ENCODE measurements at places on chromosomes 2 and 18. TPM values are rescaled to one million over a fixed set of nuclear protein-coding genes. Genes with fewer than 3 reads are reported as not detected.

The CD207 gene
- total RNA-seq = not detected

- no peak for DNase-seq
- peaks cover 23% of the 10 kb centered on the region for H3K27me3 ChIP-seq
- H3K4me1 ChIP-seq = no peaks in the 10 kb centered on the region
- no peak overlapping the region for H3K4me3 ChIP-seq
- H3K36me3 ChIP-seq = no peaks in the 10 kb centered on the region
Observed at GRCh38 chr18:47054369-47054768, 18.9 kb upstream of the ELOA2 start.

DNA sequence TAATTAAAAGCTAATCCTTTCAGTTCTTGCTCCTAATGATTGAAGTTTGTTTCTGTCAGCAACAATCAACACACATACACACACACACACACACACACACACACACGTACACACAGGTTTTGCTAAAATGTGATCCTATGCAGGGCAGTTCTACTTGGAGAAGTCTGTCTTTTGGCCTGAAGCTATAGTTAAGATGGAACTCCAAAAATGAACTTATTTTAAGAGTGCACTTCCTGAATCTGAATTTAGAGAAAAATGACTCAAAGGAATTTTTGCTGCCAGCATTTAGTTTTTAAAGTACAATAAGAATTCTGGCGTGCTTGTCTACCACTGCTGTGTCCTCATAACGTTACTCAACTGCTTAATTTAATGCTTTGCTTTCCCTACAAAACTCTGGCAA, 6.6 kb downstream of the GALNT5 start:
- no peaks in the 10 kb centered on the region for H3K27me3 ChIP-seq
- H3K27ac ChIP-seq = no peak overlapping the region
- no peak for DNase-seq
- peaks cover 24% of the 10 kb centered on the region for H3K4me1 ChIP-seq

DNA sequence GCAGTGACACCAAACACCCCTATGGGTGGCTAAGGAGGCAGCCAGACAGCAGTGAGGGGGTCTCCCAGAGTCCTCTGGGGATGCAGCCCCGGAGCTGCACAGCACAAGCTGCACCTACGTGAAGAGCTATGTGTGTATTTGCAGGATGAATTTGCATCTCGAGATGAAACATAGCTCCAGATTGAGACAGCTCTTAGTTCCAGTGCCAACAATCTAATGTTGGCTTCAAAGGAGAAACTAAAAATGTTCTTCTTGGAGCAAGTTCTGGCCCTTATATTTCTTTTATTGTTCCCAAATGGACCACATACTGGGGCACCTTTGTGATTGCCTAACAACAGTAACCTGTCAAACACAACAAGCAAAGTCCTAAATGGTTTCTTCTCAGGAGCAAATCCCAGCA, 233.9 kb downstream of the SLC4A3 start:
- H3K27me3 ChIP-seq = no peaks in the 10 kb centered on the region
- H3K36me3 ChIP-seq = no peaks in the 10 kb centered on the region
- no peak overlapping the region for H3K4me3 ChIP-seq
- no peak overlapping the region for H3K27ac ChIP-seq

DNA sequence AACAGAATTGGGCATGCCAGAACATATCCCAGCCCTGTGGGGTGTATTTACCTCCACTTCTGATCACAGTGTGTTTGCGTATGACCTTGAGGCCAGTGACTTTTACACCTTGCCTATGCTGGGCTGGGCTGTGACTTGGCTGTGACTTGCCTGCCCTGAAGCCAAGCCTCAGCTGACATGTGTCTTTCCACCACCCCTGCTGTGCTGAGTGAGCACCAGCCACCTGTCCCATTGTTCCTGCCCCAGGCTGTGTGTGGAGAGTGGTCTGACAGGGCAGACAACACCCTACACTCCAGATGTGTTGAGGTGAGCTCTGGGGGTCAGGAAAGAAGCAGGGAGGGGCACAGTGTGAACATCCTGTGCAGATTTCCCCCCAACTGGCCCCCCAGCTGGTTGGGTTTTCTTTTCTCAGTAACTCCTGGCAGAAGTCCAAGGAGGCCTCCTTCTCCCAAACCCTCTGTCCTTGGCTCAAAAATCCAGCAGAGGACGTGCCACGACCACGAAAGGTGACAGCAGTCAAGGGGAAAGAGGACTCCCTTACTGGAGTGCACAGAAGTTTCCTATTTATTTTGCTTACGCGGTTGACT, 5.1 kb upstream of the STEAP3 start:
- H3K36me3 ChIP-seq = no peaks in the 10 kb centered on the region
- DNase-seq = no peak
- no peak overlapping the region for H3K4me3 ChIP-seq
- no peak overlapping the region for H3K27ac ChIP-seq
- H3K4me1 ChIP-seq = no peaks in the 10 kb centered on the region

GRCh38 chr18:45839414-45840395, 14.2 kb downstream of the SIGLEC15 start:
- H3K4me1 ChIP-seq = peaks cover 6% of the 10 kb centered on the region
- no peak overlapping the region for H3K27ac ChIP-seq
- no peaks in the 10 kb centered on the region for H3K36me3 ChIP-seq

- peaks cover 17% of the 10 kb centered on the region for H3K4me1 ChIP-seq
- no peak overlapping the region for H3K4me3 ChIP-seq
- H3K36me3 ChIP-seq = peaks cover 75% of the 10 kb centered on the region
- no peak overlapping the region for H3K27ac ChIP-seq
- H3K27me3 ChIP-seq = no peaks in the 10 kb centered on the region
Observed at GRCh38 chr2:197075281-197075680, 148.8 kb upstream of the PGAP1 start.

DNA sequence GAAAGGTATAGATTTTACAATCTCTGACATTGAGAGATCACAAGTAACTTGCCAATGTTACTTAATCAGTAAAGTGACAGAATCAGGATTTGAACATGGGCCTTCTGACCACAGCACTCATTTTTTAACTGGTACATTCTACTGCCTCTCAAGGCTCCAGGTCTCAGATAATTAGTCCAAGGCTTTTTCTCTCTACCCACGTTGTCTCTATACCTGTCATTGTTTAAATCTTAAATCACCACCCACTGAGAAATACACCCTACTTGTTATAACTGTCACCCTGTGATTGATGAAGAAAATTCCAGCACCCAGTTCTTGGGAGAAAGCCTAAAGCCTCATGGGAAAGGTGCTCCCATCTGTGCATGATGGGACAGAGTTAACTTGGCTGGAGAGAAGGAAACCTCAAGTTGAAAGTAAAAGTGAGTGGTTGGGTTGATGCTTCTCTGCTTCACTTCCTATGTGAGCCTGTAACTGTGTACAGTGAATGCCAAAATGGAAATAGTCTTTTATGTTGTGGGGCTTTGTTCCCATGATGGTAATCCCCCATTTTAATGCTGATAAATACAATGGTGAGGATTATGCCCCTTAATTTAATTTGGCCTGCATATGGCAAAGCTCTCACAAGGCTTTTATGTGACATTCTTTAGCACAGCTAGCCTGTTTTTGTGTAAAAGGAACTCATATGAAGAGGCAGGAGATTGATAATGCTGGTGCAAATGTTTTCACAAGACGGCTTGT, 190.1 kb upstream of the SP5 start:
- no peak overlapping the region for H3K4me3 ChIP-seq
- DNase-seq = no peak
- H3K4me1 ChIP-seq = peaks cover 13% of the 10 kb centered on the region
- no peak overlapping the region for H3K27ac ChIP-seq

The EPB41L3 gene
- total RNA-seq = 0.45 TPM

DNA sequence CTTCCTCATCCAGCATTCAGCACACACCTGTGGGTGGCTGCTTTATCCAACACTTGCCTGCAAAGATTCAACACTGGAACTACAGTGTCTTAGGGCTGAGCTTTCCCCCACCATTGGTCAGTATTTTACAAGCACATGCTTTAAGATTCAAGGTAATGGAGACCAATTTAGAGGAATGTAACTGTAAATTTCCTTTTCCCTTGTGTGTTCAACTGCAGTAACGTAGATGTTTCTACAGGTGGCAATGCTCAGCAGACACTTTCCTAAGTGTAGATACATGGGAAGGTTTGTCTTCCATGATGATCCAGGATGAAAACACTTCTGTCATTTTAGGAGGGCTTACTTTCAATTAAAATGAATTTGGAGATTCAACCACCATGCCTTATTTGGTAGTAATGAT, 143.6 kb upstream of the PXDN start:
- H3K27me3 ChIP-seq = peaks cover 13% of the 10 kb centered on the region
- H3K36me3 ChIP-seq = no peaks in the 10 kb centered on the region
- no peak overlapping the region for H3K27ac ChIP-seq

- no peak for DNase-seq
- H3K4me3 ChIP-seq = no peak overlapping the region
- no peak overlapping the region for H3K27ac ChIP-seq
Observed at GRCh38 chr18:23151414-23152099, 16.3 kb downstream of the CABLES1 start.

DNA sequence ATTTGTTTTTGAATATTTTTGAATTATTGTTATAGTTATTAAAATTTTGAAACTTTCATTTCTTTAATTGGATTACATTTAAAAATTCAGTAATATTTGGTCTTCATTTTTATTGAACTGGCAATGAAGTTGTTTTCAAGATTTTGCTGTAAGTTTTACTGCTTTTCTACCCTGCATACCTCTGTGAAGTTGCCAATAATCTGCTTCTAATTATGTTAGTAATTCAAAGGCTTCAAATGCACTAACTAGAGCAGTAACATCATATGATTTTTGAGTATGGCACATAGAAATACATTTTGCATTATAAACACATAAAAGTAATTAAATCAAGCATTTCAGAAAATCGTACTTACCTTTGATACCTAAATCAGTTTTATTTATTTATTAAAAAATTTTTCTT, 40.3 kb upstream of the FAM171B start:
- H3K27ac ChIP-seq = no peak overlapping the region
- H3K4me1 ChIP-seq = no peaks in the 10 kb centered on the region
- DNase-seq = no peak
- no peaks in the 10 kb centered on the region for H3K27me3 ChIP-seq
- H3K36me3 ChIP-seq = peaks cover 15% of the 10 kb centered on the region

The CAPN13 gene
- not detected for total RNA-seq

The SLC4A3 gene
- total RNA-seq = not detected

DNA sequence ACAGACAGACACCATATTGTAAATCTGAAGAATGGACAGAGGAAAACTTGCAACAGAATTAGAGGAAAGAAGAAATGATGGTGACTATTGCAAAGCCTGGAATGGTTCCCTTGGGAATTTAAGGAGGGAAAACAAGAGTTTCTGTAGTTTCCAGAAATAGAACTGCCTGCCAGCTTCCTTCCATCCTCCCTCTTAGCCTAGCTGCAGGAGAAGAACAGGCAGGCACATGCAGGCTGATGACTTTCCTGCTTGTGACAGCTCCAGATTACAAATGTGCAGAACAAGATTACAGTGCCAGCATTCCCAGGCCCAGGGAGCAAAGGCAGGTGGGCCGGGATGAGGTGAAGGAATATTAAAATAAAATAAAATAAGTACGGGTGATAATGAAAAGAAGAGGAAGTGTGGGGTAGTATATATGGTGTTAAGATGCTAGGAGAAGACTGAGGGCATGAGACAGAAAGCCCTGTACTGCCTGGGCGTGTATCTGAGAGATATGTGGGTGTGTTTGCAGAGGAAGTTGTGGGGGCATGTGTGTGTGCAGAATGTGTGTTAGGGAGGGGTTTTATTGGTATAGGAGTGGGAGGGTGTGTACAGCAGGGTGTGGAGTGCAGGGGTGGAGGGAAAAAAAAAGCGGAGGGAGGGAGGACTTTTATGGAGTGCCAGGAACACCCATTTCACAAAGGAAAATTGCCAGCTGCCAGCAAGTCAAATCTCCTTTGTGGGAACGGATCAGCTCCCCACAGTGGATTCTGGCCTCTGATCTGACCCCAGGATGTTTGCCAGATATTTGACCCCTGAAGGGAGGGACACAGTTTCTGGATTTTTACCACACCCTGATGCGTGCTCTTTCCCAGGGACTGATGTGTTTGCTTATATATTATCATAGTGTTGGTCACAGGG, 43.9 kb upstream of the NEMP2 start:
- peaks cover 4% of the 10 kb centered on the region for H3K36me3 ChIP-seq
- H3K4me1 ChIP-seq = peaks cover 24% of the 10 kb centered on the region
- no peaks in the 10 kb centered on the region for H3K27me3 ChIP-seq

DNA sequence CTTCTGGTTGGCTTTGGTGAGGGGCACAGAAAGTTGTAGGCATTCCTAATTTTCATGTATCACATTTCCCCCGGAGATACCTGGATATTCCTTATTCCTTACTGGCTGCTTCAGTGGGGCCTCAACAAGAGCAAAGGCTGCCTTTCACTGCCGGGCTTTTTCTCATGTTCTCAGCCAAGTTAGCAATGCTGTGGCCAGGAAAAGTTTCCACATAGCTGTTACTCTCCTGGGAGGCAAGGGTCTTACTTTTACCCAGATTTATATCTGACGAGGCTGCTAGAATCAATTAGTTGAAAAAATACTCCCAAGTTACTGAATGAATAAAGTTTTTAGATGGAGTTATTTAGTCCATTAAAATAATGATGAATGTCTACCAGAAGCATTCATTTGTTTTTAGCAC, 230.5 kb downstream of the ZNF407 start:
- no peak overlapping the region for H3K4me3 ChIP-seq
- no peaks in the 10 kb centered on the region for H3K27me3 ChIP-seq
- peaks cover 4% of the 10 kb centered on the region for H3K4me1 ChIP-seq
- H3K27ac ChIP-seq = no peak overlapping the region

DNA sequence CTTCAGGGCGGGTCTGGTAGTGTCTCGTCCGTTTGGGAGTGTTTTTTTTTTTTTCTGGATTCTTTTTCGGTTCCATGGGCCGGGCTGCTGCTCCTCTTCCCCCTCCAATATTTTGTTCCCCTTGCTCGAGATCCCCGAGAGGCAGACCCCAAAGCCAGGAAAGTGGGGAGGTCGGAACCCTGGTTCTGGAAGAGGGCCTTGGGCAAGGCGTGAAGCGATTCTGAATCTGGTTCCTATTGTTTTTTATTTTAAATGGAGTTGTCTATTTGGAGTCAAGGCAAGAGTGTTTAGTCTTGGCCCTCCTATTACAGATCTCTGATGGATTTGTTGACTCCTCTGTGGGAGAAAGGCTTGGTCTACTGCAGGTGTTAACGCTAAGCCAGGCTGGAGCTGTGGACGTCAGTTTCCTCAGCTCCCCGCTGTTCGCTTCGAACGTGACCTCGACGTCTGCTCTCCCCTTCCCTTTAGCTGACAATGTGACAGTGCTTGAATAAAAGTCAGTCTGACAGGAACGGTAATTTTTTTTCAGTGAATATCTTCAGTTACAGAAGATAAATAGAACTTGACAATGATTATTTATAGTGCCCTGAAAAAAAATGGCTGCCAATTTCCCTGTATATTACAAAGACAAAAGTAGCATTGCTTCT, 683 bp upstream of the DNAJC27 start:
- peak overlapping the region; percentile 96 for H3K4me3 ChIP-seq
- peak overlapping the region; percentile 100 for H3K27ac ChIP-seq
- H3K27me3 ChIP-seq = no peaks in the 10 kb centered on the region
- H3K4me1 ChIP-seq = peaks cover 23% of the 10 kb centered on the region
